ENCODE measurements at places on chromosomes 5 and 9.

GRCh38 chr9:129934780-129935179 lies 99.5 kb downstream of the USP20 start:
- no peak for DNase-seq

DNA sequence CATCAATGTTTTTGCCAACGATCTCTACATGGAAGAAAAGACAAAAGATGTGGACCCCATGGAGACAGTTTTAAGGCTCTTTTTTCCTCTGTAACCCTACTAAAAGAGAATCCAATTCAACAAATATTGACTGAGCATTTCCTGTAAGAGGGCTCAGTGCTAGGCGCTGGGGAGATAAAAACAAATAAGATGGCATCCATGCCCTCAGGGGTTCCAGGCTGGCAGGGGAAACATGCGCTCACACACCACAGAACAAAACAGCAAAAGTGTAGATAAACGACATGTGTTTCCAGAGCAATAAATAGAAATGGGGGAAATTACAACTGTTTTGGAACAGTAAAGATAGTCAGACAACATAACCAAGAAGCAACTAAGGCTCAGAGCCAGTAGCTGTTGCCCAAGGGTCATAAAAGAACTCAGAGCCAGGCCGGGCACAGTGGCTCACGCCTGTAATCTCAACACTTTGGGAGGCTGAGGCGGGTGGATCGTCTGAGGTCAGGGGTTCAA lies 25.2 kb downstream of the ZNF608 start:
- DNase-seq: no peak

- no peak for DNase-seq
Measured at GRCh38 chr5:102762562-102763227, 7.6 kb downstream of the PAM start.

DNA sequence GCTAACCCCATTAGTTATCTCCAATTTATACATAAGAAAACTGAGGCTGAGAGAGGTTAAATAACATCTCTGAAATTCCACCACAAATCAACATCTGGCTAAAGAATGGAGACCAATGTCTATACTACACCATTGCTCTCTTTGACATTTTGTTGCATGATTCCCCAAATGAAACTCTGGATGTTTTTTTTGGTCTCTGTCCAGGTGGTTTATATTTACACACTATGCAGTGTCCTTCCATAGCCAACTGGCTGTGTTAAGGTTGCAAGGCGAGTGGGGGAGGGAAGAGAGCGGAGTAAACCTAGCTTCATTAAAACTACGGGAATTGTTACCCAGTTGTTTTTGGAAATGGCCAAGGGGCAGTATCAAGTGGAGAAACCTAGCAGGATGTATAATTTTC lies 67.2 kb downstream of the KIF4B start:
- no peak for DNase-seq

DNA sequence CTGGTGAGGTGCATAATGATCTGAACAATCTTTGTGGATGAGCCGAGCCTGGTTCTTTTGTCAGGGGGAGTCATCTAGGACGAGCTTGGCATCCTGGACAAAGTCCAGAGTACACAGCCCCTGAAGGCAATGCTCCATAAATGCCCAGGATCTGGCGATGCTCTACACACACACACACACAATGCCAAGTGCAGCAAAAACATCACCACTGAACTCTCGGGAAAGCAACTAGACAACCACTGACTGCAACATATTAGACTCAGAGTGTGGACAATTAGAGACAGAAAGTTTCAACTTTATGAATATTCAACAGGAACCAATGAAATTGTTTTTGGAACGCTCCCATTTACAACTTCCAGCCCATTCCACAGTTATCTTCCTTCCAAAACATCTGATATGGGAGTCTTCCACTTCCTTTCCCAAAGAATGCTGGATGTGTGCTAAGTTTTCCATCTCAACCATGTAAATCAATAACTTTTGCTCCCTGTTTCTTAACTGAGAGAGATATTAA lies 227.6 kb upstream of the ANKRD55 start:
- DNase-seq: no peak

DNA sequence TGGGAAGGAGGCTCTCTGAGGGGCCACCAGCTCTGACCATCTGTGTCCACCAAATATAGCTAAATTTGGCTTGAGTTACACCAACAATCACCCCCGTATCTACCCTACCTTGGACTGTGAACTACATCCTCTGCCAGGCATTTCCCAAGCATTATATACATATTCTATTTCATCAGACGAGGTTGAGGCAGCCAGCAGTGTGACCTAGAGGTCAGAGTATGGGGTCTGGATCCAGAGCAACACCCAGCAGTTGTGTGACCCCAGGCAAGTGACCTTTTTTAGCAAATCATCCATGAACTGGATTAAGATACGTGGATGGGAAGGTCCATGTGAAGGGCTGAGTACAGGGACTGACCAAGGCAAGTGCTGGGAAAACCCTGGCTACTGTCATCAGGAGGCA lies 180.6 kb downstream of the HSPA4 start:
- no peak for DNase-seq

DNA sequence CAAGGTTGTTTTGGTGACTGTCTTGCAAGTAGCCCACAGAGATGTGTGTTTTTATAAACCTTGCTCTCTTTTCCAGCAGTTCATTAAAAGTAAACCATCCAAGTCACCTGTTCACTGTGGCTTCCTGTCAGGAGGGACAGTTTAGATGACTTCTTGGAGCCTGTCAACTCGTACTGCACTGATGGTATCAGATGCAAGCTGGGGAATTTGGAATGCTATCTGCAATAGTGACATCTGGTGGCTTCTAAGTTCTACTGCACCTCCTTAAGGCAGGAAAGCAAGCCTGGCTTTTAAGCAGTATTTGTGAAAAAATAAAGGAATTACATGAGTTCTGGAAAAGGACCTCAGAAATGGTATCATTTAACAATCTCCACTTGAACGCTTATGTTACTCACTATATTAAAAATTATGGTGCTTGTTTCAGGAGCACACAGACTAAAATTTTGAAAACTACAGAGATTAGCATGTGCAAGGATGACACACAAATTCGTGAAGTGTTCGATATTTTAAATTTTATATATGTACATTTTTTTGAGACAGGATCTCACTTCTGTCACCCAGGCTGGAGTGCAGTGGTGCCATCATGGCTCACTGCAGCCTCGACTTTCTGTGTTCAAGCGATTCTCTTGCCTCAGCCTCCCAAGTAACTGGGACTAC lies 164.0 kb downstream of the TTC39B start:
- DNase-seq: no peak

- DNase-seq: no peak
Measured at GRCh38 chr5:132589467-132589866, 32.7 kb downstream of the RAD50 start.
